ENCODE measurements at places on chromosomes 2 and 18. TPM values are rescaled to one million over a fixed set of nuclear protein-coding genes. Genes with fewer than 3 reads are reported as not detected.

The GPAT2 gene
- 0.63 TPM for total RNA-seq

The DAW1 gene
- 0.35 TPM for total RNA-seq

The SULT1C2 gene
- total RNA-seq = not detected

The MDH1B gene
- 0.14 TPM for total RNA-seq

The CCDC142 gene
- 9.3 TPM for total RNA-seq
